ENCODE measurements at places on chromosomes 5 and 9.
A peak's percentile ranks its signal among the peaks of the same experiment; 100 is the strongest.

DNA sequence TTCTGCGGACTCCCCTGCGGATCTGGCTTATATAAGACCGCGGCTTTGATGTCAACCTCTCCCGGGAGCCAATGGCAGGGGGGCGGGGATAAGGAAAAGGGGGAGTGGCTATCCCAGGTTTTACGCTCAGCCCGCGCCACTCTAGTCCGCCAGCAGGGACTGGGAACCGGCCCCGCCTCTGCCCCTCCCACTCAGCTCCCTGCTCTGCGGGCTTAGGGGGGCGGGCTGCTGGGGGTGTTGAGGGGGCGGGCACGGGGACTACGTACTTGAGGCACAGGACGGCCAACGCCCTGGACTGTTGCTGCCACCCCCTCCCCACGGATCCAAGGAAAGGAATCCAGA, at the start of gene HAND1:
HAND1 (minus strand) TSS at position 4 of the 342 bp plus-strand sequence. CDS start 219 bp downstream, outside the sequence.
- peak; percentile 15 for DNase-seq

GRCh38 chr5:9059920-9060691, 485.8 kb downstream of the SEMA5A start:
- DNase-seq: no peak

- no peak for DNase-seq
Measured at GRCh38 chr9:70658765-70659164, 244.3 kb upstream of the KLF9 start.

GRCh38 chr9:75695921-75696320, 194.6 kb upstream of the PCSK5 start:
- DNase-seq: no peak

GRCh38 chr5:139458580-139459407, 3.7 kb downstream of the ECSCR start:
- DNase-seq: no peak

- no peak for DNase-seq
Measured at GRCh38 chr9:72022841-72023240, 37.6 kb downstream of the C9orf57 start.

- DNase-seq: no peak
Measured at GRCh38 chr9:84862810-84863287, 193.3 kb downstream of the NTRK2 start.

DNA sequence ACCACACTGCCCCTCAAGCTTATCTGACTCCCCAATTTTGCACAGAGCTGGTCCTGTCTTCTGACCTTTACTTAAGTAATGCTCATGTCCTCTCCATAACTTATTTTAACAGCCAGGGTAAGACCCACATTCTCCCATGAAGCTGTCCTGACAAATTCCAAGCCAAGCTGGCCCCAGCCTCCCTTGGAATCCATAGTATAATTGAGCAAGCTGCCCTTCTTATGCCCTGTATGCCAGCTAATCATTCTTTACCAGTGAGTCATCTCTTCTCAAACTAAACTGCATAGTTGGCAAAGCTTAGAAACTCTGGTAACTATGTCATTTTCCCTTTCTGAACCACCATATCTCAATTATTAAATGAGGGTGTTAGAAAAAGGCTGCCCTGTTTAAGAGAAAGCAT, 92.4 kb downstream of the NFIB start:
- DNase-seq: no peak

- no peak for DNase-seq
Measured at GRCh38 chr5:87210076-87210475, 57.6 kb upstream of the RASA1 start.

GRCh38 chr9:2655411-2655901, 33.9 kb downstream of the VLDLR start:
- no peak for DNase-seq

GRCh38 chr5:62576570-62577170, 1.9 kb upstream of the LRRC70 start:
- DNase-seq: no peak

- no peak for DNase-seq
Measured at GRCh38 chr5:147743678-147744374, 38.7 kb downstream of the JAKMIP2 start.

- no peak for DNase-seq
Measured at GRCh38 chr9:77892955-77893514, 138.6 kb downstream of the GNAQ start.

- DNase-seq: no peak
Measured at GRCh38 chr5:80348171-80348570, 28.4 kb downstream of the SPZ1 start.

DNA sequence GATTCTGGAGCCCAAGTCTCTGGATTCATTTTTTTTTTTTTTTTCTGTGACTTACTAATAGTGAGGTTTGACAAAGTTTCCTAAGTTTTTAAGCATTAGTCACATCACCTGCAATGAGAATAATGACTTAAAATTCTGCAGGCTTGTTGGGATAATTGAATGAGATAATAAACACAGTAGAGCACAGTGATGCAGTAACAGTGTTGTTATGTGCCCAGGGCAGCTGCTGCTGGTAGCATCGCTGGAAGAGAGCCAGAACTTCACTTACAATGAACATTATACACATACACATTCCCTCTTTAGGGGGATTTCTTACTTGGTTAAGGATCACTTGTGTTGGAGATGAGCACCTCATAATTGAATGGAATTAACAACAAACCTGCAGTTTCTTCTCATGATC, 78.9 kb downstream of the ALDH7A1 start:
- DNase-seq: peak; percentile 19

DNA sequence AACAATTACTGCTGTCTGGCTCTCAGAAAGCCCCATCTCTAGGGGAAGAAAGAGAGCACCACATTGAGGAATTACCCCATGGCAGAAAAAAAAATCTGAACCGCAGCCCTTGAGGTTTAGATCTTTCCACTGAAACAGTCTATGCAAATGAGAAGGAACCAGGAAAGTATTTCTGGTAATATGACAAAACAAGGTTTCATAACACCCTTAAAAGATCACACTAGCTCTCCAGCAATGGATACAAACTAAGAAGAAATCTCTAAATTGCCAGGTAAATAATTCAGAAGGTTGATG, 427.1 kb downstream of the PRELID2 start:
- DNase-seq: no peak

DNA sequence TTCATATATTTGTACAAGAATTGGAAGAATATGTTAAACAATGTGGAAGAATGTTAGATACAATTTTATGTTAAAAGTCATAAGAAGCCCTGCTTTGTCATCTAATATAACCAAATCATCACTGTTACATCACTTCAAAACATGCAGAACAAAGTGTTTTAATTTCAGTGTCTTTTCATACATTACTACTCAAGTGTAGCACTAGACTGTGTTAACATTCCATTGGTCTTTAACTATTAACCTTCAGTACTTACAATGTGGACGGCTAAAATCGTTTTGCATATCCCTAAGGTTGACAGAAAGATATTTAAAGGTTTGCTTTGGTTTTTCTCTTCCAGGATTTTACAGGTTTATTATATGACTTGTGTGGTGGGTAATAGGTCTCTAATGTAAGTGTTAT, 50.9 kb downstream of the VCAN start:
- no peak for DNase-seq

GRCh38 chr5:36252722-36253365, 11.1 kb upstream of the NADK2 start:
- no peak for DNase-seq

DNA sequence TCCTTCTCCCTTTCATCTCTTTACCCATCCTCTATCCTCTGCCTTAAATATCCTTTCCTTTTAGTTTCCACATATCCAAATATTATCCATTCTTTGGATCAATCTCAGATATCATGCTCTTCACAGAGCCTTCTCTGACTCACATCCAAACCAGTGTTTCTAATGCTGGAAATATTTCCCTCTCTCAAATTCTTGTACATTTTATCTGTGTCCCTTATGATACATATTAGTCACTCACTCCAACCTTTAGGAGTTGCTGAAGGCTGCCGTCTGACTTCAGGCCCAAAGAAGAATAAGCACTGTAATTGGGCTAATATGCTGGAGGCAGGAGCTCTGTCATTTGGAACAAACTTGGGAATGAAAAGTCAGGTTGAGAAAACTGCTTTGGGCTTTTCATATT, 156.4 kb upstream of the RUSC2 start:
- no peak for DNase-seq

DNA sequence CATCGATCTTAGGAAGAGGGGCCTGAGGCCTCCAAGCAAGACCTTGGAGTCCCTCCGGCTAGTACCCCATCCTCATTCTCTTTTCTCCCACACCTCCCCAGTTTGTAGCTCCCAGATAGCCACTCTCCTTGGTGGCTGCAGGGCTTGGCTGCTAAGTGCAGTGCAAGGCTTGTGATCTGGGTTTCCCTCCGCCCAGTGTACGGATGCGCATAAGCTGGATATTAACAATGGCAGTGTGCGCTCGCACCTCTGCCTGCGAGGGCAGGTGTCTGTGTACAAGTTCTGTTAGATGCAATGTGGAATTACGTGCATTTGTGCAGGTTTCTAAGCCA, 71.0 kb upstream of the TBCA start:
- DNase-seq: no peak

- no peak for DNase-seq
Measured at GRCh38 chr5:89840906-89841305, 568.6 kb downstream of the CETN3 start.

DNA sequence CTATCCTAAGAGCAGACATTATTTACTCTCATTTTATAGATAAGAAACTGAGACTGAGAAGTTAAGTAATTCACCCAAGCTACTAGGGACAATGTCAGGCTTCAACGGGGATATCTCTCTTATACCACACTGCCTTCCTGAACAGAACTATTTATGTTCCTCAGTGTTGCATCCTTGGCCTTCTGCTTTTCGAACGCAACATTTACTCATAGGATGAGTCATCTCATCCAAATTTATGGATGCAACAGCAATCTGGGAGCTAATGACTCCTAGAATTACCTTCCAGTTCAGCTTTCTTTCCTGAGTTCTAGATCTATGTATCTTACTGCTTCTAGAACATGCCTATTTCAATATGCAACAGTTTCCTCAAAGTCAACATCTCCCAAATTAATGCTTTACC, 103.6 kb upstream of the PAM start:
- DNase-seq: no peak

- no peak for DNase-seq
Measured at GRCh38 chr5:102289251-102289899, 6.7 kb downstream of the SLCO4C1 start.

DNA sequence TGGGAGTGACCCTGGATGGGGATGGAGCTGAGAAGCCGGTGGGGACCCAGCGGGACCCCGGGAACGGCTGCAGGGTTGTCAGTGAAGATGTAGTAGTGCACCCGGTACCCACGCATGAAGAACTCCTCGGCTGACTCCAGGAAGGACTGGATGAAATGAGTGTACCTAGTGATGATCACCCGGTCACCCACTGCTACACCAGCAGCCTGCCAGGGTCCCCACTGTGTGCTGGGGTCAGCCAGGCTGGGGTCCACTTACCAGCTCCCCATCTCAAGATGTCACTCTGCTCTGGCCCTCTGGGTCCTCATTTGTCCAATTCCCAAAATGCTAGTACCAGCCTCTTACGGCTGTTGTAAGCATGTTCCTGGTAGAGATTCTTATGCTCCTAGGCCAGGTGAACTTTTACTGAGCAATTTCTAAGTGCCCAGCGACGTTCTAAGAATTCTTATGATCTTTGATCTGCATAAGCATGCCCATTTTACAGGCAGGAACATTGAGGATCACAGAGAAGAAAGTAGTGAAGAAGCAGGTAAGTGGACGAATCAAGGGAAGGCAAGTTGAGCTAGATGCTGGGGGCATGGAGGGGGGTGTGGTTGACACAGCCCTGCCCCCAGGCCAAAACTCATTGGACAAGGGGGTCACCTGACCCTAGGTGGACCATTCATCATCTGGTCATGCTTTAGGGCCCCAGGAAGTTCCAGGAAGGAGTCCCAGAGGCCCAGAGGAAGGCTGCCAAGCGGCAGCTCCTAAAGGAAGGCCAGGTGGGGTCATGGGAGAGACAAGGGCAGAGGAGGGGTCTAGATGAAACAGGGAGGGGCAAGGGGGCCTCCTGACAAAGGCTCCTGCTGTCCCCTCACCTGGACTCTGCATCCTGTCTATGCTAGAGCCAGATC, 9.4 kb downstream of the GBGT1 start:
- no peak for DNase-seq

GRCh38 chr5:108788142-108788541, 40.4 kb downstream of the FER start:
- DNase-seq: no peak

DNA sequence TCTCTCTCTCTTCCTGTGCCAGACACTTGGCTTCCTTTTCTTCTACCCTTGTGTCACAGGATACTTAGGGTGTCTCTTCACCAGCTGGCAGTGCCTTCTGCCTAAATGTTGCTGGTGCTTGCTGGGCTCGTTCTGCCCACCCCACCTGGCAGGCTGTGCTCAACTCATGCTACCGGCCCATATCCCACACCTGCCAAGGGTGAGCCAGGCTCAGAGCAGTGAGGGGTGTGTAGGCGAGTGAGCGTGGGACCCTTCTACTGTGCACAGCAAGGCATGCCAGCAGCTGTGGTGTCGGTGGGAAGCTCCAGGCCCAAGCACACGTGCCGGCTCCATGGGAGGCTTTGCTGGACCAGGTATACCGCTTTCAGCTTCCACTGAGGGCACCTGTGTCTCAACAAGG, 1626.7 kb upstream of the ACO1 start:
- no peak for DNase-seq

- DNase-seq: no peak
Measured at GRCh38 chr5:75051217-75051751, 1.1 kb downstream of the GCNT4 start.

GRCh38 chr5:78005021-78005785, 229.1 kb upstream of the TBCA start:
- DNase-seq: peak; percentile 84

GRCh38 chr5:52560366-52560765, 227.3 kb upstream of the ITGA1 start:
- DNase-seq: peak; percentile 68

Measured in DMS153 (cell line).